ENCODE measurements at places on chromosomes 6 and 20. TPM values are rescaled to one million over a fixed set of nuclear protein-coding genes. Genes with fewer than 3 reads are reported as not detected.

TFEB gene
- 40.2 TPM for total RNA-seq

- no peak for DNase-seq
Measured at GRCh38 chr6:43334466-43335095, 26.0 kb upstream of the CRIP3 start.

- DNase-seq, result no peak
Measured at GRCh38 chr6:25346064-25346463, 66.9 kb downstream of the CARMIL1 start.

DNA sequence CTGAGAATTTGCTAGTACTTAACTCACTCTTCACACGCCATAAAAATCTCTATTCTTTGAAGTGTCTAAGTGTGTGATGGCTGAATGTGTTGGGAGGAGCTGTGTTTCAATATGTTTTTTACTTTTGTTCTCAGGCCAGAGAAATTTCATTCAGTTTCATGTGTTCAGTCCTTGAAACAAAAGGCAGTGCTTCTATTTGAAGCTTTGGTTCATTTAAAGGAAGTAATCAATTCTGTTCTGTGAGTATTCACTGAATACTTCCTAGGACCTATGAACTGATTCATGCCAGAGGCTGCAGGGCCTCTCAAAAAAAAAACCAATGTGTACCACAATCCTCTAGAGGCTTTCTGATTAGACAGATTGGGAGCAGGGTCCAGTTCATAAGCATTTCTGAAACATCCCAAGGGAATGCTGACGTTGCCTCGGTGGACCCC lies 12.4 kb upstream of the F13A1 start:
- DNase-seq, result no peak
